Hindlimb muscle (tissue), 1 donor: ENCODE measurements at places on chromosomes 5 and 9.
A peak's percentile ranks its signal among the peaks of the same experiment; 100 is the strongest.

DNA sequence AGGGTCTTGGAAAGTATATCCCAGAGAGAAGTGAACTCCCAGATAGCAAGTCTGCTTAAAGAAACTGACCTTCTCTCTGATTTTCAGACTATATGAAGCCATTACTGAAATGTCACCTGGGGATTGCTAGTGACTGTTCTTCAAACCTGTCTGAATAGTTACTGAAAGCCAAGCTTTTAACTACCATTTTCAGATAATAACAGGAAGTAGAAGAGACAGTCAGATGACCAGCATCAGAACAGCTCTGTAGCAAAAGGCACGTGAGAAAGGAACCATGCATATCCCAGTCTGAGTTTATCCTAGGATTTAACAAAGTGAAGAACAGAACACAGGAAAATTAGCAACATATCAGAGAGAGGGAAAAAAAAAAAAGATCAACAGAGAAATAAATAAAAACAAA lies 74.9 kb upstream of the SELENOP start:
- DNase-seq = no peak

GRCh38 chr5:41686767-41687166 lies 176.4 kb upstream of the PLCXD3 start:
- no peak for DNase-seq

GRCh38 chr5:143860211-143860610 lies 48.2 kb downstream of the HMHB1 start:
- DNase-seq = no peak

GRCh38 chr9:97307091-97307490 lies 368 bp upstream of the CCDC180 start:
- peak; percentile 91 for DNase-seq

DNA sequence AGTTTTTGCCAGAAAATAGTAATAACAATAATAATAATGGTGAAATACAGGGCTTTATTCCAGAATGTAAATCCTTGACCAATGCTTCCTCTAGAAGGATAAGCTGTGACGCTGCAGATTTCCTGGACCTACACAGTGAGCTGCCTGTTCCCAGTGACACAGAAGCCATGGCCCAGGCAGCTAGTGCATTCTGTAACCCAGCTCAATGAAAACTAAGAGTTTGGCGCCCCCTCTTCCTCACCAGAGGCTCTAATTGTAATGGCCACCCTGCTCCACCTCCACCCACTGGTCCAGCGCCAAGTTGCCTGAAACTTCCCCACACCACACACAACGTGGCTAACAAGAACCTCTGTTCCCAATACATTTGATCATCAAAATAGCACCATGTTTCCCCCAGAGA lies 248.1 kb downstream of the CETN3 start:
- DNase-seq = peak; percentile 10

- no peak for DNase-seq
Measured at GRCh38 chr9:132591244-132591643, 8.8 kb downstream of the BARHL1 start.

DNA sequence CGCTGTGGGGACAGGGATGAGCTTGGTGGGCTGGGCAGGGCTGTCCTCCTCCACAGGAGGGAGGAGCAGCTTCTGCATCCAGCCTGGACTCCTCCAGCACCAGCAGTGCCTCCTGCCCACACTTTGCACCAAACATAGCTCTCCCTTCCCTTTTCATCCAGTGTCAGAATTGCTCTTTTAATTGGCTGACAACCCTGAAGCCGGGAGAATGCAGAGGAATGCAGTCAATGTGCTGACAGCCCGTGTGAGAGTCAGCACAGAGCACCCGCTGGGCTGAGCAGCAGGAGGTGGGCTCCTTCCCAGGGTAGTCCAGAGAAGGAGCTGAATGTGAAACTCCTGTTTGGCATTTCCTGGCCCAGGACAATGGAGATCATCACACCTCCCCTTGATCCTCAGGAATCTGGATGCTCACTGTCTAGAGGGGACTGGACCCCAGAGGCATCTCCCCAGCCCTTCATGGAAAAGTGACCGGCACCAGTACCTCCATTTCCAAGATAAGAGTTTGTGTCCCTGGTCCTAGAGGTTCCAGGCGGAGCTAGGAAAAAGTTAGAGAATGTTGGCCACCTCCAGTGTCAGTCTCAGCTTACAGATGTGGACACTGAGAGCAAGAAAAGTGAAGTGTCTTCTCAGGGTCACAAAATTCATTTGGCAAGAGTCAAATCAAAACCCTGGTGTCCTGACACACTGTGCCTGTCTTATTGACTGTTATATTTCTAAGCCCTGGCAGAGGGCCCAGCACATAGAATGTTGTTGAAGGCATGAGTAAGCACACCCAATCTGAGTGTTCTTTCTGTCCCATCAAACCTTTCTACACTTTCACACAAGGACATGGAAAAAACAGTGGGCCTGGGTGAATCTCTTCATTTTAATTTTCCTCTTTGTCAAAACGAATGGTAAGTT lies 202.1 kb downstream of the SNX18 start:
- DNase-seq = no peak

DNA sequence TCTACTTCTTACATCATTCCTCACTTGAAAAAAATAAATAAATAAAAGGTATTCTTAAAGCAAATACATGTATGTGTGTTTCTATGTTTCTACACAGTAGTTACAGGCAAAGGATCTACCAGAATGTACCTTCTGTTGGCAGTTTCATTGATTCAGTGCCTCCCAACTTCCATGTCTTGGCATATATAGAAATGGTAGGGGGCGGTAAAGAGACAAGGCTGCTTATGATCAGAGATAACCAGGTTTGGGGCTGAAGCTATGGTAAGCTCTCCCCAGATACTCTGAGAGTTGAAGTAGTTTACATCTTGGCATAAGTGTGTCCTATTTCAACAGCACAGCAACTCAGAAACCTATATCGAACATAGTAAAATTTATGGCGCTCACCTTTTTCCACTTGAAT lies 1075.4 kb upstream of the C9orf72 start:
- DNase-seq = no peak

GRCh38 chr5:102375272-102375671 lies 79.2 kb upstream of the SLCO4C1 start:
- no peak for DNase-seq

GRCh38 chr5:82820188-82820587 lies 257.0 kb downstream of the TMEM167A start:
- DNase-seq = no peak

DNA sequence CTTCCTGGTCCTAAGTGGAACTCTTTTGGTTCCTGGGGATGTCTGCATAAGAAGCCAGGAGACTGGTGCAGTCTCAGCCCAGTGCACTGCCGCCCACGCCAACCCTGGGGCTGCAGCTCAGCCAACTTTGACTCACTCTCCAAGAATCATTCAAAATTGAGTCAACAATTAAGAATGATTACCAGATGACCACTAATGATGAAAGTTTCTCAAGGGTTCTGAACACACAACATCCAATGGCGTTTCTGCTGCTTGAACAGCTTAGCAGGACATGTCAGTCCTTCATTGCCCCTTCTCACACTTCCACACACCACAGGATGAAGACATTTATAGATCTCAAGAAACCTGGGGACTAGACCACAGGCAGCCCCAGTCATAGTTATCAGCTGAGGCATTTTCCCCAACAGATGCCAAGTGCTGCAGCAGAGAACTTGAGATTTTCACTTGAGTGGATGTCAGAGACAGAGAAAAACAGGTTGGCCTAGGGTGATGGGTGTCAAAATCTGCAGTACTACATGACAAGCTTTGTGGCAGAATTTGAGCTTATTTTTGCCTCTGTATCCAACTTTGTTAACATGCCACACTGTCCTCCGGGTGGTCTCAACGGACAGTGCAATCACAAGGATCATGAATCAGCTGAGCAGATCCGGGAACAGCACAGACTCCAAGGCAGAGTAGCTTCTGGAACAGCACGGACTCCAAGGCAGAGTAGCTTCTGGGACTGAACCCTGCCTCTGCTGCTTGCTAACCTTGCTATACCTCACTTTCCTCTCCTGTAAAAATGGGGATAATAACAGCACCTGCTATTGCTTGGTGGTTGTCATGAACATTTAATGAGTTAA lies 356.1 kb downstream of the SPOCK1 start:
- DNase-seq = no peak

GRCh38 chr5:33212900-33213299 lies 227.9 kb upstream of the TARS1 start:
- DNase-seq = no peak

- no peak for DNase-seq
Measured at GRCh38 chr9:95226921-95227320, 90.6 kb downstream of the FANCC start.

- no peak for DNase-seq
Measured at GRCh38 chr9:115263371-115264075, 145.6 kb upstream of the TNC start.

DNA sequence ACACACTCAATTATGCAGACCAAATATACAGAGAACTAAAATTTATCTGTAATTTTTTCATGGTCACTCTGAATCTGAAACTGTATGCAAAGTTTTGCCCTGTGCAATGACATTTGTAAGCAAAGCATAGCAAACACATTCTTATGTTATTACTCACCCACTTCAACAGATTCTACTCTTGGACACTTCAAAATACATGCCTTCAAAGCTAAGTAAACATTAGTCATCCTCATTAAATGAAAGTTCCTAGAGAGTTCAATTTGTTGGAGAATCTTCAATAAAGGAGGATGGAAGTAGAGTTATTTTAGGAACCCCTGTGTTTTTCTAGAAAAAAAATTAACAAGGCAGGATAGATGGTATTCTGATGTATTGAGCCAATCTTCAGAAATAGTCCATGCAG lies 639.7 kb upstream of the C9orf72 start:
- DNase-seq = no peak

DNA sequence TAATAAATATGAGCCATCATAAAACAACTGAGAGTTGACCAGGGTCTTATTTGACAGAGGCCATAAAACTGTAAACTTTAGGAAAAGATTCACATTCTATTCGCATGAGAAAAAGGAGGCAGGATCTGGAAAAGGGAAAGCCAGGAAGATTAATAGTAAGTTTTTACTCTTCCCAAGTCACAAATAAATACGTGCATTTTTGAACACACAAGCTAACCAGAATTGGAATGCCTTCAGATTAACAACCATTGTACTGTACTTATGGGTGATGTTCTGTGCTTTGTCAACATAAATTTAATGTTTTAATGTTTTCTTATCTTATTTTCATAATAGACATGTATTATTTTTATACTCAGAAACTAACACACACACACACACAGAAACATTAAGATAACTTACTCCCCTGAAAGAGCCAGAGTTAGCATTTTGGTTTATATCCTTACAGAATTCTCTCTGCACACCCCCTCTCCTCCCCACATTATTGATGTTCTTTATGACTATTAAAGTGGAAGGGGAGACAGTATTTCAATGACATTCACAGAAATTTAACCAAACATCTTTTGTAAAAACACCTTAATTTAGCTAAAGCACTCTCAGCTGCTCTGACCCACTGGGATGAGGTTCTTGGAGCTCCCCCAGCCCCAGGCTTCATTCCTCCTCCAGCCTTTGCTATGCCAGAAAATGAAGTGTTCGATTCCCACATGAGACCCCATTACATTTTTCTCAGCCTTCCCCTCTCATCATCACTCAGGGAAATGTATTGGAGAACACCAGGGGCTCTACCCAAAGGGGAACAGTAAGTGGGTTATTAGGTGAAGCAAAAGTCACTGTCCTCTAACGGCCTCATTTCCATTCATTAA lies 155.5 kb downstream of the ESM1 start:
- no peak for DNase-seq

DNA sequence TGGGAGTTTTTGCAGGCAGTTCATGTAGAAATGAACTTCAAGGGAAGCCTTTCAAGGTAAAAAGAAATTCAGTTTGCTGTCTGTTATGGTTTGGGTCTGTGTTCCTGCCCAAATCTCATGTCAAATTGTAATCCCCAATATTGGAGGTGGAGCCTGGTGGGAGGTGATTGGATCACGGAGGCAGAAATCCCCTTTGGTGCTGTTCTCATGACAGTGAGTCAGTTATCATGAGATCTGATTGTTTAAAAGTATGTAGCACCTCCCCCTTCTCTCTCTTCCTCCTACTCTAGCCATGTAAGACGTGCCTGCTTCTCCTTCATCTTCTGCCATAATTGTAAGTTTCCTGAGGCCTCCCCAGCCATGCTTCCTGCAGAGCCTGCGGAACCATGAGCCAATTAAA lies 341.4 kb downstream of the ARHGEF28 start:
- no peak for DNase-seq

DNA sequence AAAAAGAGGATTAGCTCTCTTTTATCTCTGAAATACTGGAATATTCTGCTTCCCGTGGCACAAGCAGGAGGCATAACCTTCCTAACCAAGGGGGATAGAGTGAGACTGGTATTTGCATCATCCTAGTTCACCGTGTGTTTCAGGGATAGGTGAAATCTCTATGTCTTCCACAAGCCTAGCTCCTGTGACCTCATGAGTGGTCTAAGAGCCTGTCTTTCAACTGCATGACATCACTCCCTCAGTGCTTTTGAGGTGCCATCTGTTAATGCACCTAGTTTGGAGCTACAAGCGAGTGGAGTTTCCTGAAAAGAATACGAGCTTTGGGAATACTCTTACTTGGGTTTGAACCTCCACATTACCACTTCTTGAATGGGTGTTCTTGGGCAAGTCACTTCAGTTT lies 181.8 kb downstream of the PAPPA start:
- DNase-seq = no peak

DNA sequence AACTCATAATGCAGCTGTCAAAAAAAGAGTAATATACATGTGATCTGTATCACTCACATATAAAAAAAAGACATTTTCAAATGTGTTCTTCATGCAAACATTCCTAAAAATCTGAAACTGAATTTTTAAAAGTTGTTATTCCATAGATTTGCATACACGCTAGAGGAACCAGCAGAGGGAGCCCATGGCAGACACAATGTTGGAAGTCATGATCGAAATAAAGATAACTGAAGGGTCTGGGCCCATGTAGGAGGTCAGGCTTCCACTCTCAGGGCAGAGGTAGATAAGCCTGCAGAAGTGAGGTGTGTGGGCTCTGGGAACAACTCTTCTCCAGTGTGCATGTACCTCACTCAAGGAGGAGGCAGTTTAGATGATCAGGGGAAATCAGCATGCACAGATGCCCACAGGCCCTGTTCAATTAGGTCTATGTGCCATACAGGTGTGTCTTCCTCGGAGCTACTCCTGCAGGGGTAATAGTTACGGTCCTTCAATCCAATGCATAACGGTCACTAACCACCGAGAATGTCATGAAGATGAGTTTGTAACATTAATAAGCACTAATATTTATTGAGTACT lies 208.6 kb downstream of the EPB41L4A start:
- peak; percentile 28 for DNase-seq

GRCh38 chr9:114829574-114830440 lies 24.0 kb upstream of the TNFSF15 start:
- no peak for DNase-seq

DNA sequence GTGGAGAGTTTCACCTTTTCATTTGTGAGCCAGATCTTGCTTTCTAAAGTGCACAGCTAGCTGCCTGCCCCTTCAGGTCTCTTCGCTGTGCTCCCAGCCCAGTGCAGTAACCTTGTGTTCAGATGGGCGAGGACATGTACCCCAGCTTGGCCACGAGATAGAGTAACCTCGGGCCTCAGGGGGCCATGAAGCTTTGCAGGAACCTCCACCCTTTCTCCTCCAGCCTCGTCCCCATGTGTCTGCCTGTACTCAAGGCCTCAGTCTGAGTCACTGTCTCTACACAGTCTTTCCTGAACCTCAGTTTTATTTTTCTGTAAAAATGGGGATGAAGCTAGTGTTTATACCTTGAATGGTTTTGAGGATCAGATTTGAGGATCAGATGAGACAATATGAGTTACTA lies 37.9 kb downstream of the ERGIC1 start:
- DNase-seq = no peak

- DNase-seq = no peak
Measured at GRCh38 chr9:106531491-106531890, 331.5 kb upstream of the ZNF462 start.
